ENCODE measurements at places on chromosomes 7 and 10. TPM values are rescaled to one million over a fixed set of nuclear protein-coding genes. Genes with fewer than 3 reads are reported as not detected.

GRCh38 chr7:8963722-8964121 lies 530.3 kb downstream of the NXPH1 start:
- DNase-seq, result no peak

DNA sequence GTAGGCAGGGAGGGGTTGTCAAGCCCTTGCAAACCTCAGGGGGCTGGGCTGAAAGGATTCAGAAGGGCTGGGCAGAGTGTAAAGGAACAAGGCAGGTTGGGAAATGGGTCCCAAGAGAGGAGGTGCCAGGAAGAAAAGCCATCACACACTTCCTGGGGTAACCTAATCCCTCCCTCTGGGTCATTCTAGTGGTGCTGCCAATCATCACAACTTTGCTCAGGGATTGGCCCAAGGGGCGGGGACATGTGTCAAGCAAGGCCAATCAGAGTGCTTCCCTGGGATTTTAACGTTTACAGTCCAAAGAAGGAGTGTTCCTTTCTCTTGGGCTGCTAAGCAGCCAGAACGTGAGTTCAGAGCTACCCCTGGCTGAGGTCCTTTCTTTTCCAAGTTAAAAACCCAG lies 57.1 kb upstream of the NPTX2 start:
- DNase-seq, result no peak

- DNase-seq, result no peak
These were observed 9.8 kb upstream of the PAX2 start for GRCh38 chr10:100735337-100736143.

- no peak for DNase-seq
These were observed 20.0 kb downstream of the LAMB1 start for GRCh38 chr7:107982918-107983389.

DNA sequence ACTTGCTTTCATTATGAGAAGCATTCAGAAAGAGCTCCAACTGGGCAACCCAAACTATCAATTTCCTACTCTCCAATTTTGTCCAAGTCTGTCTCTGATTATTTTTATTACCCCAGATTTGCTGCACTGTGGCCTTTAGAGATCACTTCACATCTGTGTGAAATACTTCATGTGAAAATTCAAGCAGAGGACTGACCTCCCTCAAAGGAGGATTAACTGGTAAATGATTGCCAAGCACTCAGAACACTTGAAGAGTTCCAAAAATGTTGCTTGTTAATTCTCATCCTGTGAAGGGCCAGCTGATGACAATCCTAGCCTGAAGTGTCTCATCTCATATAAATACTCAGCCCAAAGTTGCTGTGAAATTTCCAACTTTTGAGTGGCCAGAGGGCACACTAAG lies 182.8 kb upstream of the DGKB start:
- no peak for DNase-seq

DNA sequence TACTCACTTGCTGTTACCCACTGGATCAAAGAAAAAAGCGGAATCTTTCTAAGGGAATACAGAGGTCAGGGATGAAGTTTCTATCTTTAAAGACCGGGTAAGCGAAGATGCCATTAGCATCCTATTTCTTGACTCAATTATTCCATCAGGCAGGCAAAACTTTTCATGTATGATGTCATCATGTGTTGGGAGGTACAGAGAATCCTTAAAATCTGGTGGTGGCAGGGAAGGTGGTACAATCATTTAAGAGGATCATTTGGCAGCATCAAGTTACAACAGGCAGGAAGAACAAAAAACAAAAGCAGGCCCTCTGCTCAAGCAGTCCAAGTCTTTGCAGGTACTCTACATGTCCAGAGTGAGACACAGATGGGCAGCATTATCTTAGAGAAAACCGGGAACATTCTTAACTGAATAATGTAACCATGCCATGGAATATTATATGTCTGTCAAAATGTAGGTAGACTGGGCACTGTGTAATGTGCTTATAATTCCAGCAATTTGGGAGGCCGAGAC lies 3.8 kb downstream of the URGCP start:
- DNase-seq, result no peak

DNA sequence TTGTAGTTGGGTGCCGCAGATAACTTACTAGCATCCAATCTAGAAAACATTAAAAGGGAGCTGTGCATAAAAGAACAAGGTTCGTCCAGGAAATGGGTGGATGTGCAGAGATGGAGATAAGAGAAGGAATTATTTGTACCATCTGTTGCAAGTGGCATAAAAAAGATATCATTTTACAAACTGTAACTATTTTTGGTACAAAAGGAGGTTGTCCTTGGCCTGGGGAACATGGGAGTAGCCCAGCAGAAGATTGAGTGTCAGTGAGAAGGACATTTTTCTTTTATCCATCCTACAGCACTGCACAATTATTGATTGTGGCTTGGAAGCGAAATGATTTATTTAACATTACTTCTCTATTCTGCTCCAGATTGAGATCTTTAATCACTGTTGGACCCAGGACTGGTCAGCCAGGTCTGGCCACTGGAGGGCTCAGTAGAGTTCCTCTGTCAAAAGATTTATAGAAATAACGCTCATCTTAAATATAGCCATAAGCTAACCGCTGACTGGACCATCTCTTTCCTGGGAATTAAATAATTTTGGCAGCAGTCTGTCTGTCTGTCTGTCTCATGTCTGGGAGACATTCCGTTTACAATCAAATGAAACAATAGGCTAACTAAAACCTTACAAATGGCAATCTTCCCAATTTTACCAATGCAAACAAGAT lies 254.1 kb downstream of the KIAA1217 start:
- no peak for DNase-seq

DNA sequence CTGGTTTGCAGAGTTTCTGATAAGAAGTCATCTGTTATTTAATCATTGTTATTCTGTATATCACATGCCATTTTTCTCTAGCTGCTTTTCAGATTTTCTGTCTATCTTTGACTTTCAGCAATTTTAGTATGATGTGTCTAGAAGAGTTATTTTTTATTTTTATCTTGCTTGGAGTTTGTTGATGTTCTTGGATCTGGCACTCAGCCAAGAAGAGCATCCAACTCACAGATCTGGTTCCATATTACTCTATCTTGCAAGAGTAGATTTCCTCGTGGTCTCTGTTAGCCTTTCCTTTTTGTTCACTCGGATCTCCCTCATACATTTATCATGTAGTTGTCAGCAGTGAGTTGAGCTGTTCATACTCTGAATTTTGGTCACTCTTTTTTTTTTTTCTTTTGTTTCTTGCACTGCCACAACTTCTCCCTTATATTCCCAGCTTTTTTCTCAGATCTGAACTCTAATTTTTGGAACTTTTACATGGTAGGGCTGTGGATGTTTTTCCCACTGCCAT lies 54.8 kb upstream of the CALCR start:
- no peak for DNase-seq

DNA sequence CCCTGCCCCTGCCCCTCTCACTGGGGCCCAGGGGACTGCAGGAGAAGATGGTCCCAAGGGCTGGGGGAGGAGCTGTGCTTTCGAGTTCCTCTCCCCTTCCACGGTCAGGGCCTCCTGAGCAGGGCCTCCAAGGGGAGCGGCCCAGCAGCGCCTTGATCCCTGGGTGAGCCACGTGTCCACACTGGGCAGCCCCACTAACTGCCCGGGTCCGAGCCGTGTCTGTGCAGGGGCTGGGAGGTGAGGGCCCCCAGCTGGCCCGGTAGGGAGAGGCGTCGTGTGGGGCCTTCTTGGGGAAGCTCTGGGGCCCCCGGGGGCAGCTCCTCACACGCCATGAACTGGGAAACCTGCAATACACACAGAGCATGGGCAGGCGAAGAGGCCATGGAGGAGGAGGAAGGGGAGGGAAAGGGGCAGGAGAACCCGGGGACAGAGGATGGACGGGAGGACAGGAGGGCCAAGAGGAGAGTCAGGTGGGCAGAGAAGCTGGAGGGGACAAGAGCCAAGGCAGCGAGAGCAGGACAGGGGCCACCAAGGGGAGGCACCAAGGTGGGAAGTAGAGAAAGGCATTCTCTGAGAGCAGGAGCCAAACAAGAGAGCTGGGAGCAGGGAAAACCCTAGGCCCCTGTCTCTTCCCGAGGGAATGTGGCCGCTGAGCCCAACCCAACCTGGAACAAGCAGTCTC lies 32.8 kb downstream of the KCNH2 start:
- DNase-seq, result no peak

DNA sequence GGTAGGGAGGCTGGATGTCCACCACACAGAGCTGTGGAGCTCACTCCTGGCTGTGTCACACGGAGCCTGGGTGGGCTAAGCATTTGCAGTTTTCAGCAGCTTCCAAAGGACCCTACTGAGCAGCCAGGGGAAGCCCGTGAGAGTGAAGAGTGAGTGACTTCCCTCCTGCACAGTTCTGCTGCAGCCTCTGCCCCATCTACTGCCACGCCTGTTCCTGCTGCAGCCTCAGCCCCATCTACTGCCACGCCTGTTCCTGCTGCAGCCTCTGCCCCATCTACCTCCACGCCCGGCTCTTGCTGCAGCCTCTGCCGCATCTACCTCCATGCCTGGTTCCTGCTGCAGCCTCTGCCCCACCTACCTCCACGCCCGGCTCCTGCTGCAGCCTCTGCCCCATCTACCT lies 12.2 kb downstream of the ADAM8 start:
- no peak for DNase-seq

DNA sequence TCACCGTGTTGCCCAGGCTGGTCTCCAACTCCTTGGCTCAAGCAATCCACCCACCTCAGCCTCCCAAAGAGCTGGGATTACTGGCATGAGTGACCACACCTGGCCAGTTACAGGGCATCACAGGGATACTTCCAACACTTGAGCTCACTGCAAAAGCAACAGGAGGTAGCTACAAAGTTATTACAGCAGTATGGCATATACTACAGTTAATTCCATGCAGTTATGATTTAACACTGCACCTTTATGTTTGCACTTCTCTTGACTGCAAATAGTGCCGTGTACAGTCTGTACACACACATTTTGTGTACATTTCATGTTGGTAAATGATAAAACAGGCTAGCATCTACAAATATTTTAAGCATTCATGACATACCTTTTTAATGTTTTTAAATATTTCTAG lies 21.3 kb downstream of the SRPK2 start:
- DNase-seq, result no peak

- peak; percentile 79 for DNase-seq
These were observed 35.6 kb downstream of the CPN1 start for GRCh38 chr10:100046021-100046486.

GRCh38 chr7:154911862-154912455 lies 91.0 kb downstream of the PAXIP1 start:
- DNase-seq, result no peak

DNA sequence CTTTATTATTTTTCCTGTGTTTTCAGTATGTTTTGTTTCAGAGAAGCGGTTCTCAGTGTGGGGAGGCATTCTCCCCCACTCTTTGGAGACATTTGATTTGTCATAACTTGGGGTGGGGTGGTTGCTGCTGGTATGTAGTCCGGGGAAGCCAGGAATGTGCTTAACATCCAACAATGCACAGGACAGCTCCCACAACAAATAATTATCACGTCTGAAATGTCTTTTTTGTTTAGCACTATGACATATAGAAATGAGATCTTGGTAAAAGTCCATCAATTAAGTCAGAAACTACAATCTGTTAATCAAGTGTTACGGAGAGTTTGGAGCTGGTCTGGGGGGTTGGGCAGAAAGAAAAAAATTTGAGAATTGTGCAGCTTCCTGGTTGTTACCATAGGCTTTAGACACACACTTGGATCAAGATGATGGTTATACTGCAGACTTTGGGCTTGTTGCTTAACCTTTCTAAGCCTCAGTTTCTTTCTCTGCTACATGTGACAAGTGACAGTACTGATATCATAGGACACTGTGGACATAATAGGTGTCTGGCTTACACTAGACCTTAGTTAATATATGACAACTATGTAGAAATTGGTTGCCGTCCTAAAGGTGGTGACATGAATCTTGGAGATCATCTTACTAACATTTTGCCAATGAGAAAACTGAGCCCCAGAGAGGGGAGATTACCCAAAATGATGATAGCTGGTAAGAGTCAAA lies 113.7 kb downstream of the LRMDA start:
- DNase-seq, result no peak

DNA sequence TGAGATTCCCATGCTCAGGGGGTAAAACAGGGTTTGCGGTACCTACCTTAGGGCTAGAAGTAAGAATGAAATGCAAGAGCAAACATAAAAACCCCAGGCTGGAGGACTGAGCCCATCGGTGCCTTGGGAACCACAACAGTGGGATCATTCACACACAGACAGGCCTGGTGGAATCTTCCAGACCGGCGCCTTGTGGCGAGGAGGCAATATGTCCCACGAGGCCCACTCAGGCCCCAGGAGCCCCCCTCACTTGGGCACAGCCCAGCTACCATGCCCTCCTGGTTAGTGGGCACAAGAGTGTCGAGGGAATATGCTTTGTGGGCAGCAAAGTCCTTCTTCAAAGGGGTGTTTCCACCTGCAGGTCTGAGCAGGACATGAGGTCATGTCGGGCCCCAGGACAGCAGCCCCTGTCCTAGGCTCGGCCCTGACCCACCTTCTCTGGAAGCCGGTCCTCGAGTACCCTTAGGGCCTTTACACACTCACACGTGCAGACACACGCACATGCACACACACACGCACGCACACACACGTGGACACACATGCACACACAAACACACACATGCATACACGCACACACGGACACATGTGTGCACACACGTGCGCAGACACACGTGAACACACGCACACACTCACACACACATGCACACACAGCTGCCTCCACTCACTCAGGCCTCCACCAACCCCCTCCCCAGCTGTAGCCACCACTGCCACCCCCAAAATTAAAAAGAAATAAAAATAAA lies 51.5 kb upstream of the MYL10 start:
- DNase-seq, result no peak

Gene PRTFDC1
- total RNA-seq, result 0.16 TPM

Gene GTF2IRD2
- total RNA-seq, result 2.6 TPM

Gene METTL2B
- total RNA-seq, result 74.2 TPM

Gene UTF1
- total RNA-seq, result 0.25 TPM

Gene TEX47
- total RNA-seq, result not detected

Gene LOXL4
- not detected for total RNA-seq

Gene CHAT
- total RNA-seq, result not detected

Gene BAMBI
- total RNA-seq, result 1.2 TPM

Gene CXCL12
- total RNA-seq, result not detected

Gene MPP7
- total RNA-seq, result 2.9 TPM

Gene NPFFR1
- not detected for total RNA-seq

Gene GSTO2
- total RNA-seq, result 0.73 TPM
